ENCODE measurements at places on chromosomes 3 and 15.

- no peak for DNase-seq
Observed at GRCh38 chr3:64730681-64731080, 42.9 kb upstream of the ADAMTS9 start.

DNA sequence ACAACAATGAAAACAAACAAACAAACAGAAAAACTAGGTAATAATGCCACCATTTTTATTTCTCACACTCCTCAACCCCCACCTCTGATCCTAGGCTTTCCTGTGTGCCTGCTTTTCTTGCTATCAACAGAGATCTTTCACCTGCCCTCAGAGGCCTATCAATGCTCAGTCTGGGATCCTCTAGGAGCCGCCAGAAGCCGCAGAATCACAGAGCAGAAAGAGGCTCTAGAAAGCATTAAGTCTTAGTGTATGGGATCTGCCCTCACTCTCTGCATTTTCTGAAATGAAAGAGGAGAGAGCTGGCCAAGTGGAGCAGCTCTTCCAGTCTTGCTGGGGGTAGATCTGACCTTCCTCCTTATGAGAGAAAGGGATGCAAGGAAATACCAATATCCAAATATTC lies 306.8 kb downstream of the TUSC7 start:
- no peak for DNase-seq

- no peak for DNase-seq
Observed at GRCh38 chr15:52438047-52438446, 90.6 kb downstream of the MYO5A start.

DNA sequence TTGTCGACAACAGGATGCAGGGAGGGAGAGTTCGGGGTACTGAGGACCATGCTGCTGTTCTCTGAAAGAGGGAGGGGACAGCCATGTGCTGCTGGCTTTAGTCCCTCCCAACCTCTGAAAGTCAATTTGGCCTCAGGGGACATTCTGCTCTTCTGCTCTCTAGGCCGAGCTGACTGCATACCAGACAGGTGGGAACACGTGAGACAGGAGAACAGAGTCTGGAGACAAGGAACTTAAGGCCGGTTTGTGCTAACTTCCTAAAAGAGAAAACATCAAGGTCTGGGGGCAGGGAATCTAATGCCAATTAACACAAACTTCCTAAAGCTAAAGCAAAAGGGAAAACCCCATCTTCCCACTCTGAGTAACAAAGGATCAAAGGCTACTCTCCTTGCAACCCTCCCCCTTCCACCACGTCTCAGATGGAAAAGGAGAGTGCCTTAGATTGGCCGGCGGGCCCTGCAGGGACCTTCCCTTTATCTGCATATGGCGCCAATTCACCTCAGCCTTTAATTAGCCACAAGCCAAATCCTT lies 41.0 kb downstream of the SLCO2A1 start:
- DNase-seq = no peak

DNA sequence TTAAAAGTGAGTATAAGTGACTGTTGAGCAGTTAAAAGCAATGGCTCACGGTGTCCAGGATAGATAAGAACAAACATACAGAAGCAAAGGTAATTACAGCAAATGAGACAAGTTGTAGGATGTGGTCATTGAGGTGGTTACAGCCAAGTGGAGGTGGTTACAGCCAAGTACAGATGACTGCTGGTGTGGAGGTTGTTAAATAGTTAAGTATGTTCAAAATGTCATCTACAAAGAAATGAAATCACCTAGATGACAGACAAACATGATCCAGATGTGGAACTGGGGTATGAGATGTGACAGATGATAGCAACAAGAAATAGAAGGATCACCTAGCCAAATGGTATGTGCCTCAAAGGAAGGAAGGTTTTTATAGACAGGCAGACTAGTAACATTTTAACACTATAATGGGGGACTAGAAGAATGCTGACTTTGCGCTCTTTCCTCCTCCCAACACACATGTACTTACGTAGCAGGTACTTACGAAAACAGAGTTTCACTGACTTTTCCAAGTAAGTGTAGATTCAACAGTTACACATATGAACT lies 6.8 kb upstream of the ANKRD28 start:
- no peak for DNase-seq

GRCh38 chr15:77135181-77135580 lies 64.3 kb upstream of the TSPAN3 start:
- DNase-seq = no peak

DNA sequence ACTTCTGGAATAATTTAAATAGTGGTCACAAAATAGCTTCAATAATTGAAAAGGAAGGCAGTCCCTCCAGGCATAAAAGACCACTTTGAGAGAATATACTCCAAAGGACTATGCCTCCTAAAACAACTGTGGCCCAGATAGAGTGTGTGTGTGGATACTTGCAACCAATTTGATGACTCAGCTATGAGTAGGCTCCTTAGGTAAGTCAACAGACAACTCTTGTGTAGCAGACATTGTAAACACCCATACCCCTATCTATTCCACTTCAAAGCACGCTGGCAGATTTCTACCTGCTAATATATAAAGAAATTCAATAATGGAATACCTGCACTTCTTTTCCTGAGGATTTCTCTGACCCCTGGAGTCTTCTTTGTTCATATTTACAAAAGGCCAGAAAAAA lies 254.5 kb downstream of the NEK10 start:
- no peak for DNase-seq

GRCh38 chr3:157101486-157101885 lies 58.5 kb downstream of the CCNL1 start:
- DNase-seq = no peak

DNA sequence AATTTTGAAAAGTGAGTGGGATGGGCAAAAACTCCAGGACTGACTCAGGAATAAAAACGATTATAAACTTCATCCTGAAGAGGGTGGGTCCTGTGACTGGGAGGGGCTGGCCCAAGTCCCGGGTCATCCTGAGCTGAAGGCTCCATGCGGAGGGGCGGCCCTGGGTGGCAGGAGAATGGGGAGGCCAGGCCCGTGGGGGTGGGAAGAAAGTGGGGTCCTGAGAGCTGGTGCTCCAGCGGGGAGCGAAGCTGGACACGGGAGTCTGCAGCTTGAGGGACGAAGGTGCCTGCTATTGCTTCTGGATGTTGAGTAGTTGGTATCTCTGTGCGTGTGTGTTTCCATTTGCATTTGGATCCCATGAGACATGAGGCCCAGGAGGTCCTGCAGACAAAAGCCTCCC lies 4.7 kb upstream of the OCA2 start:
- DNase-seq = no peak

- DNase-seq = no peak
Observed at GRCh38 chr15:65576664-65577063, 34.3 kb downstream of the INTS14 start.

DNA sequence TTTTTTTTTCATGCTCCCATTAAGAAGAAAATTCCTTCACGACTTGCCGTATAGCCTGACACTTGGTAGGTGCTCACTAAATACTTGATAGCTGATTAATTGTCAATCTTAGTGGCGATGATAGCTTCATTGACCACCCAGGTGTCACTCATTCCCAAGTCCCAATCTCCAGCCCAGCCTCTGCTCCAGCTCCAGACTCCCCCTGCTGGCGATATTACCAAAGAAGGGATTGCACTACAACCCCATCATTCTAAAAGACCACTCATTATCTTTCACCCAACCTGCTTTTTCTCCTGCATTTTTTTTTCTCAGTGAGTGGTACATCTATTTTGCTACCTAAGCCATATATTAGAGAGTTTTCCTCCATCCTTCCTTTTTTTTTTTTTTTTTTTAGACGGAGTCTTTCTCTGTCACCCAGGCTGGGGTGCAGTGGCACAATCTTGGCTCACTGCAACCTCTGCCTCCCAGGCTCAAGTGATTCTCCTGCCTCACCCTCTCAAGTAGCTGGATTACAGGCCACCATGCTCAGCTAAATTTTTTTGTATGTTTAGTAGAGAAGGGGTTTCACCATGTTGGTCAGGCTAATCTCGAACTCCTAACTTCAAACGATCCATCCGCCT lies 19.5 kb upstream of the COMMD2 start:
- no peak for DNase-seq

DNA sequence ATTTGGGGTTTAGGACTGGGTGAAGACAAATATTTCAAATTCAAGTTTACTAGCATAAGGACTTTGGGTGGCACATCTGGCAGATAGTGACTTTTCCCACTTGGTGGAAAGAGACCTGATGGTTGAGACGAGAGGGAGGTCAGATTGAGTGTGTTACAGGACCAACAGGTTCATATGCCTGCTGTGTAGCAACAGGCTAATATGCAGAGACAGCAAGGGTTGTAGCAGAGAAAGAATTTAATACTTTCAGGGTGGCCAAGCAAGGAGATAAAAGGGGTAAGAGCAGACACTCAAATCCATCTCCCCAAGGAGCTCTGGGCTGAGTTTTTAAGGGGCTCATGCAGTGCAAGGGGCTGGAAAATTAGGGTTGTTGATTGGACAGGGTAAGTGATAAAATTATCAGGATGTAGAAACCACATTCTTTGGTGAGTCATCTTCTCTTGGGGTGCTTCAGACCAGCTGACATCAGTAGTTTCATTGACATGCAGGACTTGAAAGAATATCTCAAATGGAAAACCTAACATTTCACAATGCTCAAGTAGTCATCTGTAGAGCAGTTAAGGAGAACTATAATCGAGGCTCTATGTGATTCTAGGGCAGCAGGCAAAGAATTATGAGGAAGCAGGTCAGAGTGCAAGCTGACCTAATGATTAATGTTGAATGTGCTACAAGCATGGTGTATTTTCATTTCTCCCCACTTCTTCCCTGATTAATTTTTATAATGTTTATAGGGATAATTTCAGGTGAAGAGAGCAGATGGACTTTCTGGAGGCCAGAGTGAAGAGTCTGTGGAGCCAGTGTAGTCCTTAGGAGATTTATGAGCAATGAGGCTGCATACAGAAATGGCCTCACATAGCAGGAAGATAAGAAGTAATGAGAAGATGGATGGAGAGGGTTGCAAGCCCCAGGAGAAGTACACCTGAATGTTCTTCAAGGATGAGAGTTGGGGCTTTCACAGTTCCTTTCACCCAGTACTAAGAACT lies 13.7 kb downstream of the FOXB1 start:
- DNase-seq = no peak

- DNase-seq = no peak
Observed at GRCh38 chr15:25832158-25832557, 31.0 kb downstream of the ATP10A start.

DNA sequence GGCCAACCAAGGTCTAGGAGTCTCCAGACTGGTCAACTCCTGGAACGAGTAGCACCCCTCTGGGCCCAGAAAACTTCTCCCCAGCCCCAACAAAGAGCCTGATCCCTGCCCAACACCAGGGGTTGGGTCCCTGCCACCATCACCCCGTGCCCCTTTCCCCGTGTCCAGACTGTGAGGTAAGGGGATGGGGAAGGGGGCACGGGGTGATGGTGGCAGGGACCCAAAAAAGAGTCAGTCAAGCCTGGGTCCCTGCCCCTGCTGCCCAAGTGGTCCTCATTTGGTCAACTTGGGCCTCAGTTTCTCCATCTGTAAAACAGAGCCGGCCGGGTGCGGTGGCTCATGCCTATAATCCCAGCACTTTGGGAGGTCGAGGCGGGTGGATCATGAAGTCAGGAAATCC lies 1.1 kb upstream of the NBEAL2 start:
- DNase-seq = no peak

GRCh38 chr3:22980346-22980745 lies 222.8 kb upstream of the UBE2E2 start:
- no peak for DNase-seq

- DNase-seq = no peak
Observed at GRCh38 chr3:37559461-37559860, 302.2 kb upstream of the CTDSPL start.

DNA sequence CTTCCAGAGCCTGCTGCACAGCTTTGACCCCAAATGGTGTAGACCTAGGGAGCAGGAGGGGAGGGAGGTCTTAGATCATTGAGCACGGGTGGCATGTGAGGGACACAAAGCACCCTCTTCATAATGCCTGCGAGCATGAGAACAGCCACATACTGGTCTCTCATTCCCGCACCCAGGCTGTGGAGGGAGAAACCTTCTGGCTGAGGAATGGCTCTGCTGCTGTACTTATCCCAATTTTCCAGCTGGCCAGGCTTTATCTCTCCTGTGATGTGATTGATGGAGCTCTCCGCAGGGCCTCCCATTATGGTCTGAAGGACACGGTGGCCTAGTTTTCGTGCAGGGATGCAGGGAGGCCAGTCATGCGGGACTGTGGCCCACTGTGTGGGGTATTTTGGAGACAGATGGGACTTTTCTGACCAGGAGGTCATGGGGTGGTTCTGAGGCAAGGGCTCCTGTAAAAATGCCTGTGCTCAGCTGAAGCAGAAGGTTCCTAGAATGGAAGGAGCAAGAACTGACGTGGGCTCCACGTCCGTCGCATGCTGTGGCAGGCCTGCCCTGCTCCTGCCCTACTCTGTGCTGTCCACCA lies 251.5 kb downstream of the PLCL2 start:
- DNase-seq = no peak

GRCh38 chr3:8371085-8371551 lies 130.5 kb upstream of the LMCD1 start:
- DNase-seq = no peak

- DNase-seq = no peak
Observed at GRCh38 chr3:48989126-48989795, 780 bp upstream of the P4HTM start.

- no peak for DNase-seq
Observed at GRCh38 chr15:99496302-99496629, 69.5 kb upstream of the MEF2A start.

GRCh38 chr3:15044326-15044725 lies 20.8 kb downstream of the MRPS25 start:
- DNase-seq = no peak

DNA sequence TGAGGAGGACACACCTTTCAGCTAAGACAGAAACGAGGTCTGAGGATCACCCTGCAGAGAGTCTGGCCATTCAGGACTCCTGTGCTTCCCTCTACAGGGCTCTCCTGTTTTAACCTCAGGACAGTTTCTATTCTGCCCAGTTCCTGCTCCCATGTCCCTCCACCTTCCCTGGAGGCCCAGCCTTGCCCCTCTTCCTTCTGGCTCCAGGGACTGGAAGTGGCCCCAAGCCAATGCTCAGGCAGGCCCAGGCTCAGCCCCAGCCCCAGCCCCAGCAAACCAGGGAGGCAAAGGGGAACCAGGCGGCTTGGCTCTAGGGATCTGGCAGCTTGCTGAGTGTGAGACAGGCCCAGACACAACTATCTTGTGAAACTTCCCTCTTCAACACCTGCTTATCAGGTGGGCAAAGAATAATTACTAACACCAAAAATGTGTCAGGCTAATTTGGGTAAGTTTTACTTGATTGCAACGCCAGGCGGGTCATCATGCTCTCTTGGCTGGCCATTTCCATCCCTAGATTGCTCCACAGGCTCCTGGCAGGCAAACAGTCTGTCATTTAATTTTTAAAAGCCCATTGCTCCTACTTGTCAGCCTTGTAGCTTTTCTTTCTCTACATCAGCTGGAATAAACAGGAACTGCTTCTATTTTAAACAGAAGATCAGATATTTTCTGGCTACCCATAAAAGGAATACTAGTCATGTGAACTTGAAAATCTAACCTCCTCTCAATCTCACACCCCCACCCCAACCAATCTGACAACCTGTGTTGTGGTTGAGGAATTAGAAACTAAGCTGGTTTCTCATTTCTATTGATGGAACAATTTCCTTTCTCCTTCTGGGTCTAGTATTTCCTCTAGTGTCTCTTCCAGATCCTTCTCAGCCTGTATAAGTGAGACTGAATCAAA lies 33.5 kb downstream of the UPK1B start:
- no peak for DNase-seq

All from stimulated activated CD4-positive, alpha-beta T cell treated with anti-CD3 and anti-CD28 coated beads, Interleukin-1b, Interleukin-23, amount 100 ng/mL, for 1 hour (primary cell).